ENCODE measurements at places on chromosomes 4 and X.

GRCh38 chr4:186105647-186106321 is 1.3 kb downstream of the FAM149A start:
- no peak for DNase-seq

DNA sequence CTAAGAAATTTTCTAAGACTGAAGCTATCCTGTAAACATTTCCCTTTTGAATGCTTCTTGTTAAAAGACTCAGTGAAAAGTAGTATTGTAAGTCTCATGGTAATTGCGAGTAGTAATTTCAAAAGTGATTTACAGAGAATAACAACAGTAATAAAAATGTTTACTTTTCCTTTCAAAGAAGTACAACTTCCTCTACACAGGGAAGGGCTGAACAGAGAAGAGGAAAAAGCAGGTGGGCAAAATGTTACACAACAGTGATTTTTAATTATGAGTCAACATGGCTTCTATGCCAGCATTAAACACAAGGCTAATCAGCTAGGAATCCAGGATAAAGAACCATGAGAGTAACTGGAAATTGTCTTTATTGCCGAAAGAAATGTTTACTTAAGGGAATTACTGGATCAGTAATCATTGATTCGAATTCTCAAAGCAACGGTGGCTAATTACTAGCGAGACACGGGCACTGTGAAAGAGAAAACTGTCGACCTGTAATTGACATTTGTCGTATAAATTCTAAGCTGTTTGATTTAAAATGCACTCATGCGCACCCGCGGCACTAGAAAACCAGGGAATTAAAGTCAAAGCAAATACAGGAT is 15.4 kb downstream of the UTP3 start:
- no peak for DNase-seq

GRCh38 chr4:40685300-40685699 is 55.6 kb upstream of the RBM47 start:
- no peak for DNase-seq

GRCh38 chr4:105392858-105393257 is 81.0 kb downstream of the PPA2 start:
- no peak for DNase-seq

DNA sequence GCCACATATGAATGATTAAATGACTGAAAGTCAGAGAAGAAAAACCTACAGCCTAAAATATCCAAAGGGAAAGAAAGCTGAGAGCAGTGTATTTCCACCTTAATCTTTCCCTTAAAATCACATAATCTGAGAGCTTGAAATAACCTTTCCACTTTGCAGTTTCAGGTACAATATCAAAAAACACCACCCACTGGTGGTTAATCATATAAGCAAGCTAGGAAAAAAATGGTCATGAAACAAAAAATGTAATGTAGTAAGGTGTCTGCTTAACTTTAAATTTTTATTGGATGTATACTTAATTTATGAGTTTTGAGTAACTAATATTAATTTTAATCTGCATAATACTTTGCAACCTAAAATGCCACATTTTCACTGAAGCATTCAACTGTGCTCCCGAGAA is 3.2 kb downstream of the PRDM5 start:
- no peak for DNase-seq

GRCh38 chrX:77743720-77744119 is 42.3 kb downstream of the ATRX start:
- DNase-seq, result no peak

DNA sequence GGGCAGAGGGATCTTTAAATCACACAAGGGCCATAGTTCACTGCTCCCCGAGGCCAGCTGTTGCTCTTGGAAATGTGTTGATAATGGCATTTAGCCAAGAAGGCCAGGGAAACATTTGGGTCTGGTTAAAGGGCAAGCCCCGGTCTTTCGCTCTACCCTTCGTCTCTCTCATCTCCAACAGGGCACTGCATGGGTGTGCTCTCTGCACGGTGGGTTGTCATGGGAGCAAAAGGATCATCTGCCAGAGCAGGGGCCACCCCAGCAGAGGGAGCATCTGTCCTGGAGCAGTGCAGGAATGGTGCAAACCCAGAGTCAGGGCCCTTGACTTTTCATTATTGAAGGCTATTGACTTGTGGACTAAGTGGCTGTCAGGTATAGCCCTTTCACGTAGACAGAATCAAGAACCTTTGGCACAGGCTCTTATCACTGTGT is 22.7 kb upstream of the PGRMC2 start:
- no peak for DNase-seq

GRCh38 chr4:18398661-18399060 is 377.1 kb upstream of the LCORL start:
- no peak for DNase-seq

DNA sequence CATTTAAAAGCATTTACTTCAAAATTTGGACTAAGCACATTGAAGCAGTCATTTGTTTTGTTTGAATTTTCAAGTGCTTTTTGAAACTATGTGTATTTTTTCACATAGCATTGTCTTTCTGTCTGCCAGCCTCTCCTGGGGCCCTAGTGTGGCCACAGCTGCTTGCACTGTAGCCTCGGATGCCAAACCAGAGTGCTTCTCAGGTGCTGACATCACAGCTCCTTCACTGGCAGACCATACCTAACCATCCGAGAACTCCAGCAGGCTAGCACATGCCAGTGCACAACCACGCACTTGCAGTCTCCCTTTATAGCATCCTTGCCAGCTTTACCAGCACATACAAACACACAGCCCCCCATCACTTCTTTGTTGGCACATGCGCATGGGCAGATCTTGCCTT is 1019.7 kb downstream of the STPG2 start:
- no peak for DNase-seq

GRCh38 chr4:165058666-165059065 is 5.0 kb downstream of the TRIM75 start:
- DNase-seq, result no peak

GRCh38 chr4:622071-622995 is 3.0 kb upstream of the PDE6B start:
- no peak for DNase-seq

GRCh38 chr4:115187136-115187535 is 73.7 kb upstream of the NDST4 start:
- no peak for DNase-seq

- no peak for DNase-seq
Observed at GRCh38 chr4:35464964-35465528, 779.3 kb downstream of the ARAP2 start.

- peak; percentile 41 for DNase-seq
Observed at GRCh38 chr4:17762726-17763125, 18.7 kb downstream of the FAM184B start.

DNA sequence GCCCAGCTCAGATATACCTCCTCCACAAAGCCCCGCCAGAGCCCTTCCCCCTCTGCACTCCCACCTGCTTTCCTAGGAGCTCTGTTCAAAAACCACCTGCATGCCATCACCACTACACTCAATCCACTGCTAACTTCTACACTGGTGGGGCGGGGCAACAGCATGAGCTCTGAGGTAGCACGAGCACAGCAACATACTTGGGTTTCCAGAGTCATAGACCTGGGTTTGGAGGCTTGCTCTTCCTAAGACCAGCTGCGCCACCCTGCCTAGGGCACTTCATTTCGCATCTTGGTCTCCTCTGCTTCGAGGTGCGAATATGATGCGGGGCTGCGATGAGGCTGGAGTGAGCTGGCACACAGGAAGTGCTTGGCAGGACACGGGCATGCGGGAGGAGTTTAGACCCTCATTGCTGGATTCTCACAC is 3.6 kb downstream of the SASH3 start:
- DNase-seq, result no peak

GRCh38 chr4:42350611-42351182 is 46.6 kb upstream of the SHISA3 start:
- no peak for DNase-seq

DNA sequence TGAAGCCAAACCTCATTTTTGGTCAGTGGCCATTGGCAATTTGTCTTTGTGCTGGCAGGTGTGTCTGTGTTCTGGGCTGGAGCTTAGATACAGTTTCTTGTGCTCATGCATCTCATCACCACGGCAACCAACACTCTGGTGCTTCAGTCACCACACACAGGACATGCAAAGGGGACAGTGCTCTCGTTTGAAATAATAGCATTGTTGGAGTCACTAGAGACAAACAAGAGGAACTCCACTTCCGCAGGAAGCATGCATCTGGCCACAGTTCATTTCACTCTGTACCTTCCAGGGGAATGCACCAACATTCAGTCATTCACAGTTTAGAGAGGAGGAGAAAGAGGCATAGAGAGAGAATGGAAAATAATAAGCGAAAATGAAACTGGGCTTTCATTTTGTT is 267.4 kb downstream of the ANK2 start:
- no peak for DNase-seq

DNA sequence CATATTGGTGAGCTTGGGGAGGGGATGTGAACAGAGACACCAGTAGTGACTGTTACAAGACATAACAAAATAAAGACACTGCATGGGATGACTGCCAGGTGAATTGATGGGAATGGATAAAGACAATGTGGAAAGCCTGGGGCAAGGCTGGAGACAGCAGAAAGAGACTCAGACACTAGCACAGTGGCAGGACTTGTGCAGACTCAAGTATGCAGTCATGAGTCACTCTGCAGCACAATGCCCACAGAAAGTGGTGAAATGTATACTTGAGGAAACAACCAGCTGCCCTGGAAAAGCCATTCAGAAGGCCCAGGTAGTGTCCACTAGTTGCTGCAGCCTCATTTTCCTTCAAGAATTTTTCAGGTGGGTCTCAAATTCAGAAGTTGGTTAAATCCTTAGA is 452.3 kb downstream of the MID1IP1 start:
- DNase-seq, result no peak

GRCh38 chr4:110073053-110073845 is 125.2 kb downstream of the ELOVL6 start:
- DNase-seq, result no peak

DNA sequence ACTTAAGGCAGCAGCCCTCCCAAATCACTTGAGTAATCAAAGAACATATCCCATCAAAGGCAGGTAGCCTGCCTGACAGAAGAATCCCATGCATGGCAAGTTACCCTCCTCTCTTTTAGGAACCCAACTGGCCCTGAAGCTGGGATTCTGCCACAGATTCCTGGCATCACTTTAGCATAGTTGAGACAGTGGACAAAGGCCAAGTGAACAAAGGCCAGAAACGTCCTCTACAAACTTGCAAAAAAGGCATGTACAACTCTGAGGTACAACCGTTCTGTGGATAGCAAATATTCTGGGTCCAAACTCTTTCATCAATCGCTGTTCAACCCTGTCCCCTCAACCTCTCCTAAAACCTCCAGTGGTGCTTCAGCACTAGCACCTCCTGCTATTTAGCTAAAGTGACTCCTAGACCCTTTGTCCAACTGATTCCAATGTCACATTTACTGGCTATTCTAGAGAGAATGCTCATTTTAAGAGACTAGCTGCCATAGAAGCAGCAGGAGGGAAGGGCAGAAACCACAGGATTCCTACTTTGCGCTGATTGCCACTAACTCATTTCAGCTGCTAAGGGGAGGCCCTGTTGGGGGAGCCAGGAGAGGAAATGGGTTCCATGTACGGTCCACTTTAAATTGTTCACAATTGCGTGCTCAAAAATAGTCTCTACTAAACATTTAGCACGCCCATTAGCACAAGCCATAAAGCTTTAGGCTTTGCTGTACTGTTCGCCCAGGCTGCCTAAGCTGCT is 105.9 kb downstream of the SHROOM4 start:
- DNase-seq, result no peak

DNA sequence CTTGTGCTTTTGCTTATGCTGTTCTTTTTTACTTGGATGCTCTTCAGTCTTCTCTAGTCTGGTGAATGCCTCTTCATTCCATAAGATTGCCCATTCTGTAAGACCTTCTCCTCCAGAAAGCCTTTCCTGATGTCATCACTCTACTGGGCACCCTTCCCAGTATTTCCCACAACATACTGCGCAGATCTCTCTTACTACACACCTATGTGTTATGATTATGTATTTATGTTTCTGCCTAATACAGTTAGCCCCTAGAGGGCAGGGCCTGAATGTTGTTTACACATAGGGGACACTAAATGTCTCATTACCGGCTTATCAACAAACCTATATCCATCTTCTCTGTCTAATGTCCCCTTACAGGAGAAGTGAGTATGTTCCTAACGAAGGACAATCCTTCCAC is 21.1 kb downstream of the AIFM1 start:
- DNase-seq, result no peak

- no peak for DNase-seq
Observed at GRCh38 chrX:48816014-48816810, 10.1 kb upstream of the ERAS start.

DNA sequence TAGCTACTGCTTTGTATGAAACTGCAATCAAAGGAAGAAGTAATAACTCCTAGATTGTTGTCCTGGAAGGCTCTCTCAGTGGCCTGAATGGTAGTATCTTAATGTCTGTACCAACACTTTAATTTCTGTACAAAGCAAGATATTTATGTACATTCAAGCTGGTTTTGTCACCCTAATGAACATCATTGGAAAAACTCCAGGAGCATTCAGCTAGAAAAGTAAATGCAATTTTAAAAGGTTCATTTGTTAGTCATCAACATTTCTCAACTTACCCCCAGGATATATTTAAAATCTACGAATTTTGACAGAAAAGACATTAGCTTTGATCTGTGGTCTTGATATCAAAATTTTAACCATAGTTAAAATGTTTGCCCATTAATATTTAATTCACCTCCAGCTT is 80.0 kb upstream of the FGF13 start:
- no peak for DNase-seq

DNA sequence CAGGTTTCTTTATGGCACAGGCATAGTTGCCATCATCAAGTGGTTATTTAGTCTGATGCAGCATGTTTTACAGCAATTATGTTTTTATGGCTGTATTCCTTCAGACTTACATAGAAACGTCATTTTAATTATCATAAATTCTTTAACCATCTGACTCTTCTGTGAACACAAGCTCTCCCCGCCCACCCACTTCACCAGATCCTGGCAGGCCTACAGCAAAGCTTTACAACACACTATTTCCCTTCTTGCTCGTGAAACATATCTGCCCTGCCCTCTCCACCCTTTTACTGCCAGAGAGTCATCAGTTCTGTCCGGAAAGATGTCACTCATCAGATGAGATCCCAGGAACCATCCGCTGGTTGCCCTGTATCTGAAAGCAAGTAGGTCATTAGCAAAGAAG is 120.5 kb downstream of the HS6ST2 start:
- no peak for DNase-seq

GRCh38 chr4:10117359-10118047 is 904 bp upstream of the WDR1 start:
- DNase-seq, result no peak

DNA sequence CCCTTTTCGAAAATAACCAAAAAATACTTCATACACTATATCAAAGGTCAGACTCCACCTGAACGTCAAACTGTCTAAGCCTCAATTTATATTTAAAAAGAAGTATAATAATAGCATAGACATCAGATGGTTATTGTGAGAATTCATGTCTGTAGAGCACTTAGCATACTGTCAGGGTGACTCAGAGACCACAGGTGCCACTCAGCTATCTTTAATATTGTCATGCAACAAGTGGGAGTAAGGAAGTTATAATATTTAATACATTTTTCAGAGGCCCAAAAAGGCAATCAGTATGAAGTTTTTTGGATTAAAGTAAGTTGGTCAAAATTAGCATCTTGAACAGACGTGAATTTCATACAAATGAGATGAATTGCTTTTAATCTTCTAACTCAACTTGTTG is 93.3 kb downstream of the PHOX2B start:
- no peak for DNase-seq

Data from NCI-H187 treated with DMSO at 0.1 percent for 48 hours (cell line).